ENCODE measurements at places on chromosomes 2 and 18.

DNA sequence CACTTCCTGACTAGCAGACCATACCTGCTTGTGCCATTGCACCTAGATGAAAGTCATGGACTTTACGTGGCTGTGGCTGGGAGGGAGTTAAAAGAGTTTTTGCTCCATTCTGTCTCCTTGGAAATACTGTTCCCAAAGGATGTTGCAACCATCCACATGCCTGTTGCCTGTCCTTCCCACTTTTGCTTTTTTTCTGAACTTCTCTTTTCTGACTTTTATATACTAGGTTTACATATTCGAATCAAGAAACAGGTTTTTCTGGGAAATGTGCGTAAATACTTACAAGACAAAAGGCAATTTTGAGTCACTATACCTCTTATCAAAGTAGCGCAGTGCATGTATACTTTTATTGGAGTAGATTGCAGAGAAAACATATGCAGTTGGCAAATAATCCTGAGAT lies 244.8 kb downstream of the PRKCE start:
- DNase-seq, result no peak

GRCh38 chr2:45921921-45922320 lies 270.4 kb downstream of the PRKCE start:
- no peak for DNase-seq

DNA sequence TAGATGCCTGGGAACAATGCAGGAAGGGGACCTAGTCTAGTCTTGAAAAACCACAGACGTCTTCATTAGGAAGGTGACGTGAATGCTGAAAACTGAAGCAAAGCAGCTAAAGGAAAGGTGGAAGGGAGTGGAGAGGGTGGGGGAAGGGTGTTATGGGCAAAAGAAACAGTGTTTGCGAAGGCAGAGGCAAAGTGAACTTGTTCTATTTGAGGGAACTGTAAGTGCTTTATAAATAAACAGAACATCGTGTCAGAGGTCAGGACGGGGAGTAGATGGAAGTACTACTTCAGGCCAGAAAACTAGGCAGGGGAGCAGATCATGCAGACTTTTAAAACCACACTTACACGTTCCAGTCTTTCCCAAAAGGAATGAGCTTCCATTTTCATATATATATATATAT lies 57.8 kb downstream of the FASTKD2 start:
- DNase-seq, result no peak

- DNase-seq, result peak; percentile 49
Measured at GRCh38 chr2:223122781-223123180, 70.8 kb downstream of the KCNE4 start.

DNA sequence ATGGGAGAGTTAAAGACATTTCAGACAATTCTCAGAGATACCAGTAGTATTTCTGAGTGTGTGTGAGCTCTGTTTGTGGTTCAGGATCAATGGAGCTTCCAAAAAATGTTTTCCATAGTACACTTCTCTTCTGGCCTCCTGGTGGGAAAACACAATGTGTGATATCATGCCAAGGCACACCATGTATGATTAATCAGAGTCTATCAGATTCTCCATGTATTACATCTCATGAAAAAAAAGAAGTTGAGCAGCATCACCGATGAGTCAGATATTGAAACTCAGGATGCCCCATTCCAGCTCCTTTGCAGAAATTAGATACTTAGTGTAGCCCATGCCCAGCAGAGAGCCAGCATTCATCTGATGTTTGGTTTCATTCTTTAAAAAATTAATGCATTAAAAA lies 620.3 kb upstream of the POU3F3 start:
- no peak for DNase-seq

DNA sequence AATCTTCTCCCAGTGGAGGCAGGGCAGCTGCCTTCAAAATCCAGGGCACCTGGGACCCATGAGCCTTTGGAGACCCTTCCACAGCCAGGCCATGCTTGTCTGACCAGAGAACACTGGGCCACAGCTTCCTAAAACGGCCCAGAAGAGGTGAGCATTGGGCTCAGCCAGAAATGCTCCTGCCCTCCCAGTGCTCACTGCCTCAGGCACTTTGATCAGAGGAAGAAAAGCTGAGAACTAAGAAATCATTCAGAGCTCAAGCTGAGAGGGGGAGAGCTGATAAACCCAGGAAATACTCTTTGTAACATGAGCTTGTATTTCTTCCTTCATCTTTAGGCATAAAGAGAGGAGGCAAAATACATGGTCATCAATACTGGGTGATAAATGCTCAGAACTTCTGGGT lies 365.5 kb upstream of the KLHL29 start:
- no peak for DNase-seq

GRCh38 chr2:235045336-235045972 lies 93.6 kb downstream of the SH3BP4 start:
- DNase-seq, result no peak

DNA sequence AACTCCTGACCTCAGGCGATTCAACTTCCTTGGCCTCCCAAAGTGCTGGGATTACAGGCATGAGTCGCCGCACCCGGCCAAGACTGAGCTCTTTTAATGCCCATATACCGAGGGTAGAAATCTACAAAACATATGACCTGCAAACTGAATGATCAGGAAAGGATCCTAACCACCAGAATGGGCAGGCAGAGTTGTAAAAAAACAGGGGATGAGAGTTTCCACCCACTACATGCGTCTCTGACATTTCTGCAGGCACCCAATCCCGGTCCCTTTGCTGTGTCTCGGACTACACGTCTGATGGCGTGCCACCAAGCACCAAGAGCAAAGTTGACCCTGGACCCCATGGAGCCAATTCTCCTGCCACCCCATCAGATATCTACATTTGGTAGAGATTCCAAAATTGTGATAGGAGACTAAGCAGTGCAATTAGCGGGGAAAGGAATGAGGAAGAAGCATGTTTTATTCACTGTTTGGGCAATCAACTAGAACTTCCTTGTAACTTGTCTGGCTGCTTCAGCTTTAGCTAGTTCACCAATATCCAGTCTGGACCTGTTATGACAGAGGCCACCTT lies 74.1 kb downstream of the ATP8B1 start:
- DNase-seq, result no peak

DNA sequence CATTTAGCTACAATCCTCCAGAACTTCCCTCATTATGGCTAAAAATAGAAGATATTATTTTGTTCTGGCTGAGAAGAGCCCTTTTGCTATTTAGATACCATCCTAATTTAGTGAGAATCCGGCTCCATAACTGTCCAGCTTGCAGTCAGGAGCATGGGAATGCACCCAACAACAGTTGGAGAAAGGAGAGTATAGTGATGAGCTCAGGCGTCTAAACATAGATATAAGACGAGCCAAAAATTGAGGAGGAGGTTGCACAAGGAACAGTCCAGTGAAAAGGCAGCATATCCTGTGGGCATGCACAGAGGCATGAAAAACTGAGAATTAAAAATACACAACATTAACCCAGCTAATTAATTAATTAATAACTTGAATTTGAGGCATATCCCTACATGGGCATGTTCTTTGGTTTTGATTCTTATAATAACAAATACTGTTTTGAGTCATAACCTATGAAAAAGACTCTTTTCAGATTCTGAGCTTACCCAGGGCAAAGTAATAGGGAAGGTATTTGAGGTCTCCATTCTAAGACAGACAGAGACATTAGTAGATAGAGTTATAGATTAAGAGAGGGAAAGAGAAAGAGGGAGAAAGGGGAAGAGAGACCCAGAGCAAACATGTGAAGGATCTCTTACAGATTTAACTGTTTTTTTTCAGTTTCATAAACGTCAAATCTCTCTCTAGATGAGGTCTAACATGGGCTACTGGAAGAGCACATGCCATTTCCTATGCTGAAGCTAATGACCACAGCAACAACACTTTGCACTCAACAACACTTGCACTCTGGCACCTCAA lies 311.2 kb downstream of the OSR1 start:
- DNase-seq, result no peak

DNA sequence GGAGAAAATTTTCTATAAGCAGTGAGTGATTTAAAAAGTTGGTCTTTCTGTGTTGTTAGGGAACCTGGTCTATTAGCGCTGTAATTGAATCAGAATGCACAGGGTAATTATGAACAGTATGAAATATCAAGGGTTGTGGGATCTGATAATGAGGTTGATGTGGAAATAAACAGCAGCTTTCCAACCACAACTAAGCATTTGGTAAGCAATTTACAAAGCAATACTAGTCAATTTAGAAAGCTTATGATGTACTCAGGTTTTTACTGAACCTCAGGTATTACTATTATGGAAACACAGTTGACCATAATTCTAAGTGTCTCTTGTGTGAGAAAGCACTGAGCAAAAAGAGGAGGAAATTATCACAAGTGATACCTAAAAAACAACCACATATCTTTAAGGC lies 11.0 kb upstream of the SMCHD1 start:
- DNase-seq, result no peak

GRCh38 chr18:70453058-70453775 lies 164.4 kb downstream of the SOCS6 start:
- DNase-seq, result no peak

- DNase-seq, result no peak
Measured at GRCh38 chr2:11254100-11254536, 90.3 kb downstream of the ROCK2 start.

- no peak for DNase-seq
Measured at GRCh38 chr18:22552899-22553460, 135.3 kb upstream of the CTAGE1 start.

- no peak for DNase-seq
Measured at GRCh38 chr2:200258881-200259576, 47.5 kb upstream of the SPATS2L start.

DNA sequence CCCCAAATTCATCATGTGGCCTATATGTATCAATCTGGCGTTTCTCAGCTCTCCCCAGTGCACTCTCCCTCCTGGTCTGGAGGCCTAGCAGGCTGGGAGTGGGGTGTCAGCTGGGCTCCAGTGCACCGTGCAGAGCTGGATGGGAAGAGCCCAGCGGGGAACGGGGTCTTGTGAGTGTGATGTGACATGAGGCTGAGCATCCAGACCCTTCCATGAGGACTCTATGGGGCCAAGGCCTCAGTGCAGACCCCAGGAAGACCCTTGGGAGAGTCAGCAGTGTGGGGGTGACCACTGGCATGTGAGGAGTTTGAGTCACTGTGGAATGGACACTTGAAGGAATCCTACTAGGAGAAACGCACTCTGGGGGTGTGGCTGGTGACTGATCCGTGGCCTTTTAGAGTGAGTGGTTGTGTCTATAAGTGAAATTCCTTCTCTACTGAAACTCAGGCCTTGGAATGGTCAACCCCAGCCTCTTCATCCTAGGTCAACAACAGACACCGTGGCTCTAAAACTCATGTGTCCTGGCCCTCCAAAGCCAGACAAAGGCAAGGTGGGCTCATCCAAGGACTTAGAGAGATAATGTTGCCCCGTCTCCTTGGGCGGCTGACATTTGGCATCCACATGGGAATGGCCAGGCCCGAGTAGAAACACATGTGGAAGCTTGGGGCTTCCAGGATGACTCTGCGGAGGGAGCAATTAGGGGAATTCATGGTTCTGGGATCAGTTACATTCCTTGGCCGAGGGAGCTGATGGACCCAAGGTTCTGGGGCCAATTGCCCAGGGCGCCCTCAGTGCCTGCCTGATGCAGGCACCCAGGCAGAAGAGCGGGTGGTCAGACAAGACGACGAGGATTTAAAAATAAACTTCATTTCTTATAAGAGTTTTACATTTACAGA lies 156.0 kb upstream of the TWIST2 start:
- no peak for DNase-seq

DNA sequence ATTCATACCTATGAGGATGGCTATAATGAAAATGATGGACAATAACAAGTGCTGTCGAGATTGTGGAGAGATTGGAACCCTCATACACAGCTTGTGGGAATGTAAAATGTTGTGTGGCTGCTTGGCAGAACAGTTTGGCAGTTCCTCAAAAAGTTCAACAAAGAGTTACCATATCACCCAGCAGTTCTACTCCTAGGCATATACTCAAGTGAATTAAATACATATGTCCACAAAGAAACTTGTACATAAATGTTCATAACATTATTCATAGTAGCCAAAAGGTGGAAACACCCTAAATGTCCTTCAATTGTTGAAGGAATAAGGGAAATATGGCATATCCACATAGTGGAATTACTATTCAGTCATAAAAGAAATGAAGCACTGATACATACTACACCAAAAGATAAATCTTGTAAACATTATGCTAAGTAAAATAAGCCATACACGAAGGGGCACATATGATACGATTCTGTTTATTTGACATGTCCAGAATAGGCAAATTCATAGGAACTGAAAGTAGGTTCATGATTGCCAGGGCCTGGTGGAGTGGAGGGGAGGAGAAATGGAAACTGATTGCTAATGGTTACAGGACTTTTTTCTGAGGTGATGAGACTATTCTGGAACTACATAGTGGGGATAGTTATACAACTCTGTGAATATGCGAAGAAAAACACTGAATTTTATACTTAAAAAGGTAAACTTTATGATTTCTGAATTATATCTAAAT lies 92.1 kb downstream of the ADAM23 start:
- no peak for DNase-seq

- DNase-seq, result no peak
Measured at GRCh38 chr18:48352051-48352755, 57.0 kb downstream of the ZBTB7C start.

- no peak for DNase-seq
Measured at GRCh38 chr2:189772212-189772611, 9.6 kb upstream of the OSGEPL1 start.

DNA sequence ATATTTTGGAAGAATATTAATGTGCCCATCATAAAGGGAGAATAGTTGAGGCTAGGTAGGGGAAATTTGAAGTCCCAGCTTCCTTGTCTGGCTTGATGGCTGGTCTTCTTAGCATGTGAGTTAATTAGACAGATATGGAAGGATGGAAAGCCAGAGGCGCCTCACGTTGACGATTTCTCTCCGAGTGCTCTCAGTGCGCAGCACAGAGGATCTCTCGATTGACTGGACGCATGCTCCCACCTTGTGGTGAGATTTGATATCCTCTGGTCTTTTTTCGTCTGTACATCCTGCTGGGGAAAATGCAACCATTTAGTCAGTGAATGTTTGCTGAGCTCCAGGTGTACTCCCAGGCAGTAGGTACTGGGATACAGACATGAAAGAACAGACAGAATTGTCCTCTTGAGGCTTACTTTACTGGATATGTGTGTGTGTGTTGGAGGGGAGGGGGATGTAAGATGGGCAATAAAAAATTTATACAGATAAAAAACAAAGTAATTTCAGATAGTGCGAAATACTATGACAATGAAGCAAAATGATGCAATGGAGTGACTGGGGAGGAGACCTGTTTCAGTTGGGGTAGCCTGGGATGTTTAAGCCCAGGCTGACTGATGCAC lies 66.9 kb upstream of the ZNG1B start:
- peak; percentile 76 for DNase-seq

DNA sequence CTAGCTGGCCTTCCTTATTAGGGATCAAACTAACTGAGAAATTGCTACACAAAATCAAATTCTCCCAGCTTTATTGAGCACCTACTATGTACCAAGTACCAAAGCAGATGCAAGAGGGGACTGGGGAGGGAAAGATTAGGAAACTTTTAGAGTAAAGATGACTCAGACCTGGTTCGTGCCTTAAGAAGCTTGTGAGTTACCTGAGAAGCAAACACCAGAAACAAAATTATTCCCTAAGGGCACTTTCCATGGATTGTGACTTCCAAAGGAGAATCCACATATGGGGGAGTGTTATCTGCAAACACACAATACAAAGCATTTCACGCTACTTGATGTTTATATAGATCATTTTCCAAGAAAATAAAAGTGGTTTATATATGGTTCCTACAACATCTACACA lies 326.9 kb upstream of the HNRNPA3 start:
- no peak for DNase-seq
